ENCODE measurements at places on chromosomes 16 and 17.

DNA sequence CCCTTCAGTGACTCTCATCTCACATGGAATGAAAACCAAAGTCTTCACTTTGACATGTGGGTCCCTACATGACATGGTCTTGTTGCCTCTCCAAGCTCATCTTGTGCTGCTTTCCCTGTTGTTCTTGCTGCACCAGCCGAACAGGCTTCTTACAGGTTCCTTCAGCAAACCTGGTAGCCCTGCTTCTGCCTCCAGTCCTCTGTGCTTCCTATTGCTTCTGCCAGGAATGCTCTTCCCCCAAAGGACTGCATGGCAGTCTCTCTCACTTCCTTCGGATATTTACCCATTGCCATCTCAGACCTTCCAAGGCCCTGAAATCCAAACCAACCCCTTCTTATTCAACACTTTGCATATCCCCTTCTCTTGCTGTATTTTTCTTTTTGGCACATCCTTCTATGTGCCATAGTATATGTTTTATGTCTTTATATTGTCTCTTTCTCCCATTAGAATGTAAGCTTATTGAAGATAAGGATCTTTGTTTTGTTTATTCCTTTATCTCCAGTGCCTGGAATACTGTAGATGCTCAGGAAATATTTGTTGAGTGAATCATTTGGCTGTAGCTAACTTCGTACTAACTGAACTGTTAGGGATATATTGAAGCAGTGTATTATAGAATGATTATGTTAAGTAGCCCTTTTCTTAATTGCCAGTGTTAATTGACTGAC lies 57.9 kb upstream of the SLC12A3 start:
- no peak for DNase-seq

DNA sequence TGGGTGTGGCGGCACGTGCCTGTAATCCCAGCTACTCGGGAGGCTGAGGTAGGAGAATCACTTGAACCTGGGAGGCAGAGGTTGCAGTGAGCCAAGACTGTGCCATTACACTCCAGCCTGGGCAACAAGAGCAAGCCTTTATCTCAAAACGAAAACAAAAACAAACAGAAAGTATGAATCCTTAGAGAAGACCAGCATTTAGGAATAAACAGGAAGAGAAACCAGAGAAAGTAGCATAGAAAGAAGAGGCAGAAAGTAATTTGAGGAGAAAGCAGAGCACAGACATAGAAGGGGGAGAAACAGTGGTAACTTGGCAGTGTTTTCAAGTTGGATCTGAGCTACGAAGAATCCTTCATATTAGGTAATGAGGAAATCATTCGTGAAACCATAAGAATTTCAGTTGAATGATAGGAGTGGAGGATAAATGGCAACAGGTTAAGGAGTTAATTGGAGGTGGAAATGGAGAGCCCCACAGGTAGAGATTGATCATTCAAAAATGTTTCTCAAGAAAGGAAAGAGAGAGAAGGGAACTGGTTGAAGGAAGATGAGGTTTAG lies 9.7 kb upstream of the CCL2 start:
- no peak for DNase-seq

GRCh38 chr16:89120281-89120680 lies 26.6 kb downstream of the ACSF3 start:
- no peak for DNase-seq

GRCh38 chr17:75872434-75873351 lies 5.7 kb downstream of the TRIM47 start:
- peak; percentile 78 for DNase-seq

DNA sequence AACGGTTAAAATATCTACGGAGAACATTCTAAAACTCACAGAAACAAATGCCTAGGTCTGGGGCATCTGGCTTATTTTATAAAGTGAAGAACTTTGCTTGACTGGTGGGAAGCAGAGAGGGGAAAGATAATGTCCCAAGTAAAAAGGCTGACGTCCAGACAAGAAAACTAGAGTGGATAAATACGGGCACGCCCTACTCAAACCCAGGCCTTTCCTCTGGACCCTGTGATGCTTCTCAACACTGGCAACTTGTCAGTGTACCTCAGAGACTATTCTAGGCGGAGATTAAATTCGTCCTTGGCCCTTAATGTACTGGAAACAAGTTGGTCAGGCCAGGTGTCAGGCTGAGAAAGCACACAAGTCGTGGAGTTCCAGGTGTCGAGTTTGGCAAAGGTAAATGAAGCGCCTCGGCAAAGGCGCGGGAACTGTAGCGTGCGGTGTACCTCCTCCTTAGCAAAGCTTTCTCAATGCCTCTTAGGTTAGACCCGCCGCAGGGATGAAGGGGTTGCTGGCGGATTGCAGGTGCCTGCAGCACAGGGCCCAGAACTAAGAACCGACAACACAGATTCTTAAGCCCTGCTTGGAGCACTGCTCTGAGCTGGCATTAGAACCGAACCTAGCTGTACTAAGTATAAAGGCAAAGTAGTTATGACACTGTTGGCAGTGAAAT lies 668 bp upstream of the UNK start:
- no peak for DNase-seq

- no peak for DNase-seq
Observed at GRCh38 chr17:4893272-4893671, 6.1 kb upstream of the C17orf107 start.

GRCh38 chr17:82696259-82696658 lies 2.2 kb downstream of the RAB40B start:
- DNase-seq = no peak

DNA sequence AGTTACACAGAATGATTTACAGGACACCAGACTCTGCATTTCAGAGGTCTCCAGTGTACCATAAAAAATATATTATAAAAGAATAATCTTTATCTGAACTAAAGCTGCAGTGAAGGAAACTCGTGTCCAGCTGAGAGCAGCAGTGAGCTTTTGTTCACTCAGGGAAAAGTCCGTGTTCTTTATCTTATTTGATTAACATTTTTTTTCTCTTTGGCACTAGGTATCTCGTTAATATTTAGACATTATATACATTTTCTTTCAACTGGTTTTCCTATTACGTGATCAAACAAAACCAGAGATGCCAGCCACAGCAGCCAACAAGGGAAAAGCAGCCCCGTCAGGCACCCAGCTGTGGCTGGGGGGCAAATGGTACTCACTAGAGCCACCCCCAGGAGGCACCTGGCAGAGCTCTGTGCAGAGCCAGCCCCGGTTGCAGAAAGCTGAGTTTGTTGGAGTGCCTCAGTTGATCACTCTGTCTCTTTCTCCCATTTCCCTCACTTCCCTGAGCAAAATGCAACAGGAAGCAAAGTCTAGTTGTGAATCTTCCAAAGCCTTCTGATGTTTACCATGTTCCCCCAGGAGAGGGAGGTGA lies 1.1 kb upstream of the HS3ST4 start:
- no peak for DNase-seq

DNA sequence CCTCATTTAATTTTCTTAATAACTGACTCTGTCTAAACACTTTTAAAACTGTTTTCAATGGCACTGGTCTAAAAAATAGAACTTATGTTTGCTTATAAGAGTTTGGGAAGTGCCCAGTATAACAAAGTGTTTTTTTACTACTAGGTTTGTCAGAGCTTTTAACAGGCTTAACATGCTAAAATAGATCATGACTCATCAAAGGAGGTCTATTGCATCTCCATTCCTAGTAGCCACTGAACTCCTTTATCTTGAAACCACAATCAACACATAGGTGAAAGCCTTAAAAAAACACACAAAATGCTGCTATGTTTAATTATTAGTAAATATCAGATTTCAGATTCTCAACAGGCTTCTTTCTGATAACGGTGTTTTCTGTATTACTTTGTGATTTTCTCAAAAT lies 196.4 kb upstream of the KIF2B start:
- DNase-seq = no peak

- DNase-seq = peak; percentile 4
Observed at GRCh38 chr16:28882551-28883160, 4.4 kb downstream of the ATP2A1 start.

DNA sequence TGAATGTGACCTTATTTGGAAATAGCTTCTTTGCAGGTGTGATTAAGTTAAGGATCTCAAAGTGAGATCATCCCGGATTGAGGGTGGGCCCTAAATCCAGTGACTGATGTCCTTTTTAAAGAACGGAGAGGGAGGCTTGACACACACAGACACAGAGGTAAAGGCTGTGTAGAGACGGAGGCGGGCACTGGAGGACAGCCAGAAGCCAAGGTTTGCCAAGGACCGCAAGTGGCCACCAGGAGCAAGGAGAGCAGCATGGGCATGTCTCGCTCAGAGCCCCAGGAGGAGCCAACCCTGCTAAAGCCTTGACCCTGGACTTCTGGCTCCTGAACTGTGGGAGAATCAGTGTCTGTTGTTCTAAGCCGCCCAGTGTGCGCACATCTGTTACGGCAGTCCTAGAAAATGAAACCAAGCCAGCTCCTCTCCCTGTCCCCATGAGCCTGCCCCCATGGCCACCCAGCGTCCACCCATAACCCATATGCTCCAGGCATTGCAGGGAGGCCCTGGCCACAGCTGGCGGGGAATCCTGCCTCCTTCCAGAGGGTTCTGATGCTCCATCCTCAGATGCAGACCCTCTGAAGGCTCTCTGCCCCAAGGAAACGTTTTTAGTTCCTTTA lies 15.2 kb downstream of the CNGB1 start:
- no peak for DNase-seq

DNA sequence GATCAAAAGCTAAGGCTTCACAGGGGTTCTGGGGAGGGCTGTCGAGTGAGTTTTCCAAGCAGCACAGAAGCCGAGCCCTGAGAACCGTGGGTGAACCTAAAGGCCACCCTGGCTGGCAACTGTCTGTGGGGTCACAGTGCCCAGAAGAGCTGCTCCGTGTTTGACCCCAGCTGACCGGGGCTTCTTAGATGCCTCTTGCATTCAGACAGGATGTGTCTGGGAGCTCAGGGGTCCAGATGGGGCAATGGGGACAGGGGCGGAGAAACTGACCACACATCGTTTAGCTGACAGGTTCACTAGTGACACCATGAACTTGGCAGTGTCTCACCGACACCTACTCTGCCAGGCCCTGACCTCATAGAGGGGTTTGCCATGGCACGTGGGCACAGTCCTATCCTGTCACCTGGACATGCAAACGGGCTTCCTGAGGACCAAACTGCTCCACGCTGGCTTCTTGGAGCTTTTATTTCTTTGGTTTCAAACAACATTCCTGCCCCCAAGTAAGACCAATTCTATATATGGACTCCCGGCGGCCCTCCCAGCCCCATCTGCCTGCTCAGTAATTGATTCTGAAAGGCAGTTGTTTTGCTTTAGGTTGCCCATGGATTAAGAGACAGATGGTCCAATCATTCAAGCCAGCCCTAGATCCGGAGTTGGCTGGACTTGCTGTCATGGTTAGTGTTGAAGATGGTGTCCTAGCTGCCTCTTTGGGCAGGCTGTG lies 22.2 kb downstream of the WSCD1 start:
- DNase-seq = no peak

- DNase-seq = no peak
Observed at GRCh38 chr16:22781480-22781879, 32.5 kb upstream of the HS3ST2 start.

- no peak for DNase-seq
Observed at GRCh38 chr16:56945847-56946527, 14.0 kb downstream of the HERPUD1 start.

DNA sequence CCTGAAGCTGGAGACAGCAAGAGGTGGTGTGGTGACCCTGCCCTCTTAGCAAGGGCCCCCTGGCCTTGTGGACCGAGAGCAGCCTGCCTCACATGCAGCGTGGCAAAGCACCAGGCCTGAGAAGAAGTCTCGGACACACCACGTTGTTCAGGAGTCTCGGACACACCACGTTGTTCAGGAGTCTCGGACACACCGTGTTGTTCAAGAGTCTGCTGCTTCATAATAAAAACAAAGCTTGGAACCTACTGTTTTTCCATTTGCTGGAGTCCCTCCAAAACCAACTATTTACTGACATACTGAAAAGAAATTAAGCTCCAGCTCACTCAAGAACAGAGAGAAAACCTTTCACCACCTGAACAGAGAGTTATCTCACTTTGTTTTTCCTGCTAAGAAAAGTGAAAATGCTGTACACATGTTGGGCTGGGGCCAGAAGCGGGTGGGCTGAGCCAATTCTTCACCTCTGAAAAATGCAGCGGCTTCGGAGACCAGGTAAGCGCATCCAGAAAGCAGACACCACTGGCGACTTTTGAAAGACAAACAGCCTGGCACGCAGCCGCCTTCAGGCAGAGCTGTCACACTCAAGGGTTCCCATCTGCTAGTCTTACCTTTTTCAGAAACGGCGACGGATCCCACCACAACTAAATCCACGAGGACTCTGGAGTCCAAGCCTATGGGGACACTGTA lies 8.9 kb downstream of the MTHFSD start:
- DNase-seq = no peak

DNA sequence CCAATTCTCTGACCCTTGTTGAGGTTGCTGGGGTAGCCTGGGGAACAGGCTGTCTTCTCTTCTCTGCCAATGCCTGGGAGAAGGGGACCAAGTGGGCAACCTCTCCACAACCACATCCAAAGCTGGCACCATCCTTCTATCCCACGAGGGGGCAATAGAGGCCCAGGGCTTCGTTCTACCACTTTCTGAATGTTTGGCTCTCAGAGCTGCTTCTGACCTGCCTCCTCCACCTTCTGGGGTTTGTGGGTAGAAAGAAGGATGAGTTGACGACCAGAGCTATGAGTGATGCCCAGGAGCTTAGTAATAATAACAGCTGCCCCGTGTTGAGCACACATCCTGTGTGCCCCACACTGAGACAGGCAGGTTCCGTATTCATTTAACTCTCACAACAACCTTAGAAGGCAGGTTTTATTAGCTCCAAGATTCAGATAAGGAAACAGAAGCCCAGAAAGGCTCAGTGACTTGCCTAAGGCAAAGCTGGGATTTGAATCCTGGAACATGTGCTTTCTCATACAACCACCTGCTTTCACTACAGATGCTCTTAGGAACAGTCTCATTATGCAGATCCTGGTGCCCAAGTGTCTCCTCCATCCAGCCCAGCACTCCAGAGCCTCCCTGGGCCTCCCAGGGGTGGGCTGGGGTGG lies 11.1 kb downstream of the TSPOAP1 start:
- DNase-seq = peak; percentile 64

- no peak for DNase-seq
Observed at GRCh38 chr17:81442791-81443190, 47.5 kb downstream of the BAHCC1 start.

GRCh38 chr16:53518550-53519416 lies 15.8 kb upstream of the AKTIP start:
- DNase-seq = peak; percentile 73

DNA sequence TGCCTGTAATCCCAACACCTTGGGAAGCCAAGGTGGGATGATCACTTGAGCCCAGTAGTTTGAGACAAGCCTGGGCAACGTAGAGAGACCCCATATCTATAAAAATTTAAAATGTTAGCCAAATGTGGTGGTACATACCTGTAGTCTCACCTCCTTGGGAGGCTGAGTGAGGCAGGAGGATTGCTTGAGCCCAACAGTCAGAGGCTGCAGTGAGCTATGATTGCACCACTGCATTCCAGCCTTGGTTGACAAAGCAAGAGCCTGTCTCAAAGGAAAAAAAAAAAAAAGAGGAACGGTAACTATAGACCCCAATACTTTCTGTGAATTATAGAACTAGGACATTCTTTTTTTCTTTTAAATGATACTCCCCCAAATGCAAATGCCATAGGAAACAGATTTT lies 1.8 kb upstream of the TMC5 start:
- DNase-seq = no peak

DNA sequence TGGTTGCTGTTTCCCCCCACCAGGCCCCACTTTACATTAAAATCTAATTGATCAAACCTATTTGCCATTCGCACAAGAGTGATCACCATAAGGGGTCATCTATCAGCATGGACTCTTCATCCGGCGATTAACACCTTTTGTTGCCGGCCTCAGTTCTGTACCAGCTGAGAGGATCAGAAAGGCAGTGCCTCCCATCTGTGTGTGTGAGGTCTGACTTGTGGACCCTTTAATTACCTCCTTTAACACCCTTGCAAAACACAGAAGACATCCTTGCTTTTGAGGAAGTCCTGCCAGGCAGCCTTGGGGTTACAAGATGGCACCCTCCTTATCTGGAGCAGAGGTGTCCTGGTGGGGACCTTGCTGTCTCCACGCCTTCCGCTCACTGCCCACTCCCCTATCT lies 77.2 kb upstream of the IRX3 start:
- DNase-seq = no peak

Measured in natural killer cell (primary cell).